Cortex of kidney (tissue), 1 donor: ENCODE measurements at places on chromosomes 3 and 15.

GRCh38 chr3:149848238-149848637 lies 35.2 kb downstream of the RNF13 start:
- DNase-seq = no peak

DNA sequence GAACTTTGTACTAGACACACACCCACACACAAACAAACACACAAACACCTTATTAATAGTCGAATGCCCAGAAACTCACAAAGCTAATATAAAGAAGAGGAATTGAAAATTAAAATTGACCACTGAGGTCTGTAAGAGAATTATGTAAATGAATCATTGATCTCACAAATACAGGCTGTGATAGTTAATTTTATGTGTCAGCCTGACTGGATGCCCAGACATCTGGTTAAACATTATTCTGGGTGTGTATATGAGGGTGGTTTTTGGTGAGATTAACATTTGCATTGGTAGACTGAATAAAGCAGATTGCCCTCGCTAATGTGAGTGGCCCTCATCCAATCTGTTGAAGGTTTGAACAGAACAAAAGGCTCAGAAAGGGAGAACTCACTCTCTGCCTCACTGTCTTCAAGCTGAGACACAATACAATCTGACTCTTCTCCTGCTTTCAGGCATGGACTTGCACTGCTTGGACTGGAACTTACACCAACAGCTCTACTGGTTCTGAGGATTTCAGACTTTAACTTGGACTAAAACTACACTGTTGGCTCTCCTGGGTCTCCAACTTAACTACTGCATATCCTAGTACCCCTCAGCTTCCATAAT lies 199.4 kb upstream of the TTC14 start:
- DNase-seq = no peak

DNA sequence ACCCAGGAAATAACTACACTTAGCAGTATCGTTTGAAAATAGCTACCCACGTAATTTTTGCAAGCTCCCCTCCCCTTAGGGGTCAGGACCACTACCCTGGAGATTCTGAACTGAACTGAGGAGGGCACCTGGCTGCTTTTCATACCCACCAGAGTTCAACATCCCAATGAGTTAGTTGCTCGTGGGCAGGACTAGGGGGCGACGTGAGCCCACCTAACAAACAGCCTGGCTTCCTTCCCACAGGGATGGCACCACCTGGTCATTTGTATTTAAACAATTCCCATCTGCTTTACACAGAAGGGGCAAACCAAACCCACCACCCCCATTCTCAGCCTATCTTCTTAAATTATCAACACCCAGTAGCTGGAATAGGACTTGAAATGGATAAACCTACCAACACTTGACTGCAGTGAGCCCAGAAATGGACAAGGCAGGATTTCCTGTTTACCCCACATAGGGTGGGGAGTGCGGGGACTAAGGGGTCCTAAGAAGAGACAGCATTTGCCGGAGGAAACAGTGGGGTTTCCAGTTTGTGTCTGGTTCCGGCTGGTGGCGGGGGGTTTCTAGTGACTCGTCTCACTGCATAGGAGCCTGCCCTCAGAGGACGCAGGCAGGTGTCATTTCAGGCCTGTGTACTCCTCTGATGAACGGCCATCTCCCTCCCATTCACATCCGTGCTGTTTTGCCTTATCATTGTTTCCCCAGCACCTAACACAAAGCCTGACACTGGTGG lies 11.6 kb upstream of the VGLL4 start:
- DNase-seq = no peak

DNA sequence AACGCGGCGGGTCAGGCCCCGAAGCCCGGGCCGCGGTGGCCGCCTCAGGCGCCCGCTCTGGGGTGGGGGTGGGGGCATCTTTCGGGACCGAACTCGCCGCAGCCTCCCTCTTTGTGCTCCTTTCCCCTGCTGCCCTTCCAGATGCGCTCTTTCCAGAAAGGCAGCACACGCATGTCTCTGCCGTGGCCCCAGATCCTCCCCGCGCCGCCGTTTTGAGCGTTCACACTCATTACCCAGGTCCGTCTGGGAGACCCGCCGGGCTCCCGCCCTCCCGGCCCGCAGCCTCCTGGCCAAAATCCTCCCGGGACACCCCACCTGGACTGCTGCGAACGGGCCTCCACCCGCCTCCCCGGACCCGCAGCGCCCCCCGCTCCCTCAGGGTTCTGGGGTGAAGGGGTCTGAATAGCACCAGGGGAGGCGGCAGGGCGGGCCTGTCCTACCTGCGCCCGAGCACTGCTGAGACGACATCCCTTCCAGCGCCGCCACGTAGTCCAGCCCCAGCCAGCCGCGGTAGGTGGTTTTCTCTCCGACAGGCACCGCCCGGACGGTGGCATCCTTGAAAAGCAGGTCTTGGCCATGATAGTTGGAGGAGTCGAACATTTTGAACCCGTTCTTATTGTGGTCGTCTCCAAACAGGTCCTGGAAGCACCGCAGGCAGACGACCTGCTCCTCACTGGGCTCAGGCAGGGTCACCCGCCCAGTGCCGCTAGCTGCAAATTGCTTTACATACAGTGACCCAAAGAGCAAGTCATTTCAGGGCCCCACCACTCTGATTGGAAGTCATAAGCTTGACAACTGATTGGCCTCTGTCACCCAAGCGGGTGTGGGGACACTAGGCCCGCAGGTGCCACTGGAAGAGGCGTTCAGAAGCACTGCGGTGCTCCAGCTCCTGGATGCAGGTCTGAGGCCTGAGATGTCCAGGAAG lies 25.9 kb downstream of the MELTF start:
- DNase-seq = no peak

DNA sequence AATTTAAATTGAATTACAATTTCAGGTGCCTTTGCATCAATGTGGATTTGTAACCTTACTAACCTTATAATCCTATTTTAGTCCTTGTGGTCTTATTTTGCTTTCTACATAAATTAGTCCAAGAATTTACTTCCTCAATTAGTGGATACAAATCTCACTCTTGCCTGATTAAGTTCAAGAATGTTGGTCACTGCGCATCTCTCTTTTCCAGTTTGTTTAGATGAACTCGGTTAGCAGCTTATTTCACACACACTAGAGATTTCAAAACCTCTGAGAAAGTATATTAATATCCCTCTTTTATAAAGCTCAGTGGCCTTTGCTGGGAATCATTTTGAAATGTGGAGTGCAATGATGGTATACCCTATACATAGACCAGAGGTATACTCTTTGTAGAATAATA lies 243.4 kb downstream of the DTWD1 start:
- no peak for DNase-seq
